ENCODE measurements at places on chromosomes 4 and X. TPM values are rescaled to one million over a fixed set of nuclear protein-coding genes. Genes with fewer than 3 reads are reported as not detected.

TMPRSS11D gene
- total RNA-seq, result not detected

HEPH gene
- total RNA-seq, result not detected

TMPRSS11F gene
- total RNA-seq, result not detected

ITGB1BP2 gene
- 0.44 TPM for total RNA-seq

SYNPO2 gene
- 0.56 TPM for total RNA-seq

XK gene
- 0.45 TPM for total RNA-seq

APOO gene
- 28.1 TPM for total RNA-seq

USP51 gene
- 0.37 TPM for total RNA-seq

NXF2B gene
- total RNA-seq, result not detected

HNRNPDL gene
- 223 TPM for total RNA-seq

USP17L12 gene
- not detected for total RNA-seq

SFRP2 gene
- 0.03 TPM for total RNA-seq

FABP2 gene
- total RNA-seq, result not detected

FGB gene
- total RNA-seq, result 16.1 TPM

NEUROG2 gene
- total RNA-seq, result 0.03 TPM

RHOXF1 gene
- not detected for total RNA-seq

CTAG1A gene
- not detected for total RNA-seq

FRMPD4 gene
- total RNA-seq, result 0.02 TPM

MAGEB2 gene
- not detected for total RNA-seq
